Amygdala (tissue), 56 donors: ENCODE measurements at places on chromosomes 2 and 18.

DNA sequence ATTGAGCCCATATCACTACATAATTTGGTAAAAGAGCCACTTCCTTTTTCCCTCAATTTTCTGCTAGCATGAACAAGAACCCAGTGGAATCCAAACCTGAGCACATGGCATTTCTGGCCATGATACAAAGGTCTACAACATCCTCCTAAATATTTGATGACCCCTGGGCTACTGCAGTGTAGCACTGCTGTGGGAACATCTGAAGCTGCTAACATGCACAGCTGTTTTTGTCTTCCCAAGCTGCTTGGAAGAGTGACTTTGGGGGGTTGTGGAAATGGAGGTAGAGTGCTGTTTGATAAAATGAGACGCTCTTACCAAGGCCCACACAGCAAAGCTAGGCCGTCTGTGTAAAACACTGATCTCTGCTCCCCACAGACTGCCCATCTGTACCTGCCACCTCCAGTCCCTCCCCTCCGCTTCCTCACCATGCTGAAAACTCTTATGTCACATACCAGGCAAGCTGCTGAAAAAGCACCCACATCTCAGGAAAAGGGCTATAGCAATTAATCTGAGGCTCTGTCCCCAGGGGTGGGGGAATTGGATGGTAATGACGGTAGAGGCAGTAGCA lies 197.2 kb upstream of the HNRNPA3 start:
- no peak for DNase-seq

DNA sequence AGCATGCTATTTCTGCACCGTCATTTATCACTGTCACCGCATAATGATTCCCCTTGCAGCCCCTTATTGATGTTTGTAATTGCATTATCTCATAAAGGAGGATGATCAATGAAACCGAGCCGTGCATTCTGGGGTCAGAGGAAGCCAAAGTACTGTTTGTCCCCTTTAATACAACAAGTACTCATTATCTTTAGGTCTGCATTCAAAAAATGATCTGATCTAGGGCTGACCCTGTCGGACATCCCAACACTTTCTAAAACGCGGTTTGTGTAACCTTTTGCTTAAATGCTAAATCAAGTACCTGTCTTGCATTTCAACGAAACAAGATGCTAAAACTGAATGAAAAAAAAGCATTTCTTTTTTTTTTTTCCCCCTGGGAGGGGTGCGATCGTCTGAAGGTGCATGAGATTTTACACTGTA lies 143.8 kb downstream of the MEIS1 start:
- DNase-seq = no peak

GRCh38 chr18:8849696-8850095 lies 144.3 kb downstream of the MTCL1 start:
- DNase-seq = no peak

- no peak for DNase-seq
These were observed 4.2 kb downstream of the HOXD11 start for GRCh38 chr2:176111309-176111663.

DNA sequence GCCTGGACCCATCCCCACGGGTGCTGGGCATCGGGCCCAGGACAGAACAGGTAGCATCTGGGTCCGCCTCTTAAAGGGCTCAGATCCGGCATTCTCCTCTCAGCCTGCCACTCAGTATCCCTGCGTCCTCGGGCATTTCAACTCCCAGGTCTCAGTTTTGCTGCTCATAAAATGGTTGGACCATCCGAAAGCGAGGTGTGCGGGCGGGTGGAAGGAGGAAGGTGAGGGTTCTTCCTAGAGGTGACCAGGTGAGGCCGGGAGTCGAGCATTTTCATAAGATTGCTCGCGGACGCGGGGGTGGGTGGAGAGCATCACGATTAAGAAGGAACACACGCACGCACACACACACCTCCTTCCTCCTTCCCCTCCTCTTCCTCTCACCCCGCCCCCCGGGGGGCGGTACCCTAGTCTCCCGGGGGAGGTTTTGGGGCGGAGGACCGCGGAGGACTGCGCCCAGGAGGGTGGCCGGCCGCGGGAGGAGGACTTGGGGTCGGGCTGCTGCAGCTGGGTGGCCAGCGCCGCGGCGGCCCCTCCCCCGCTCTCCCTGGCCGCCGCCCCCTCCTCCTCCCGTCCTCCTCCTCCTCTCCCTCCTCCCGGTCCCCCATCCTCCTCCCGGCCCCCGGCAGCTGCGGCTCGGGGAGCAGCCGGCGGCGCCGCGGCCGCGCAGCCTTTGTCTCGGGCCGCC lies 97.9 kb upstream of the GPR45 start:
- no peak for DNase-seq

DNA sequence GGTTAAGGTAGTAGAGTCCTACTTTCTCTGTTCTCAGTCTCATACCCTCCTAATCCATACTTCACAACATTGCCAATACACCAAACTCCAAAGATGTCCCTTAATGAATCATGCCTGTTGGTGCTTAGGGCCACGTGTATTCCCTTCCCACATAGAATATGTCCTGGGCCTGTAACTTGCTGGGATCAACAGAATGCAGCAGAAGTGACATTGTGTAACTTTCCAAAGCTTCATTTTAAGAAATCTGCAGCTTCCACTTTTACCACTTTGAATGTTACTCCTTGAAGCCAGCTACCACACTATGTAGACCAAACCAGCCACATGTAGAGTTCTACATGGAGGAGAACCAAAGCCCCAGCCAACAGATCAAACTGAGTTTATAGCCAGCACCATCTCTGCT lies 58.5 kb upstream of the ARHGAP15 start:
- no peak for DNase-seq
